ENCODE measurements at places on chromosomes 2 and 18.
A peak's percentile ranks its signal among the peaks of the same experiment; 100 is the strongest.

DNA sequence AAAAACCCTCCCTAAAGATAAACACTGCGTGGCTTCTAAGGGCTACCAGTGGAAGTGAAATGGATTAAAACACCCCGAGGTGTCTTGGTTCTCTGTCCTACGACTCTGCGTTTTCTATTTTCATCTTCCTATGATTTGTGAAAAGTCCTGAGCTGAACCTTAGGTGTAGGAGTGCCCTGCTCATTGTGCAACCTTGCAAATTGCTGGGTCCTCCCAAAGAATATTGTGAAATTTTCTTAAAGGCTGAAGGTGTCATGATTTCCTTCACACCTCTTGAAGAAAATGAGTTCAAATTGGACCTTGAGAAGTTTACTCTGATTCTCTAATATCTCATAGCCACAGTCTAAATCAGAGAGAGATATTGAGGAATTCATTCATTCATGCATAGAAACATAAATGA lies 1.8 kb upstream of the SLC19A3 start:
- DNase-seq, result no peak

GRCh38 chr18:24968238-24968775 lies 383.7 kb downstream of the ZNF521 start:
- no peak for DNase-seq

DNA sequence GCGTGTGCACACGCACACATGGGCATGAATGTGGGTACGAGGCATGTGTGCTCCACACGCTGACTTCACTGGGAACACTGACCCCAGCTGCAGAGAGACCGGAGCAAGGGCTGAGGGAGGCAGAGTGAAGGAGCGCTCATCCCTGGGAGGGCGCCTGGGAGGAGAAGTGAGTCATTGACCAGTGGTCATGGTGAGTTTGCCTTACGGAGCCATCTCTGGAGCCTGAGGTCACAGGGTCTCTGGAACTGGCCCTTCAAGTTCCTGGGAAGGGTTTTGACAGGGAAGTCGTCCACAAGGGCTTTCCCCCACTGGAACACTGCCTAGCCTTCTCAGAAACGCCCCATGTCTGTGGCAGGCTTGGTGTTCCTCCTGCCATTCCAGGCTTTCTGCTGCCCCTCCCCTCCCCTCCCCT lies 14.3 kb upstream of the TMEM185B start:
- DNase-seq, result no peak

DNA sequence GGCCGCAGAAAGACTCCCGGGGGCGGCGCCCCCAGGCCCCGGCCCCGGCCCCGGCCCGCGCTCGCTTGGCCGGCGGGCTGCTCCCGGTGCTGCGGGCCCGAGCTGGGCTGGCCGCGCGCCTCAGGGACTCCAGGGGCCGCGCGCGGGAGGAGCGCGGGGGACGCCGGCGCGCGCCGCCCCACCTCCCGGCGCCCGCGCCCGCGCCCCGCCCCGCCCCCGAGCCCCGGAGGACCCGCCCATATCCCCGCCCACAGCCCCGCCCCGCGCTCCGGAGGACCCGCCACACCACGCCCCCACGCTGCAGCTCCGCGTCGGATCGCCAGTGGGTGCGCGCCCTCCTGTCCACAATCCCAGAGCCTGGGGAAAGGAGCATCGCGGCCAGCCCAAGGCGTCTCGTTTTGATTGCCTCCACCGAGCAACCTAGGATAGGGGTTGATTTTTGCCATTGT lies at the start of gene PARD6G:
Gene PARD6G (minus strand): TSS at position 122 of the 449 bp plus-strand sequence. CDS start 166 bp downstream, outside the sequence.
- no peak for DNase-seq

DNA sequence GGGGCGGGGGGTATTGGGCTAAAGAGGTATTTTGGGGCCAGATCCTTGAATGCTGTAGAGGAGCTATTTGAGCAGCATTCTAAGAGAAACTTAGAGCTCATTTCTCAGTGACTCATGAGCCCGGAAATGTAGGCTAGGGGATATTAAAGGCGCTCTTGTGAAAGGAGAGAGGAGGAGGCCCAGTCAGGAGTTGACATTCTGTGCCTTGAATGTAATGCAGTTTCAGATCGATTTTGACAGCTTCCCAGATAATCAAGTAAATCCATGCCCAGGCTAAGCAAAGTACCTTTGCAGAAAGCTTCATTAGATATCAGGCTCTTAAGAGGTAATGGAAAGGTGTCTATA lies 1.5 kb downstream of the CAB39 start:
- peak; percentile 33 for DNase-seq

- DNase-seq, result no peak
These were observed 294.6 kb upstream of the ZSWIM2 start for GRCh38 chr2:187143537-187143936.

- DNase-seq, result no peak
These were observed 126.6 kb upstream of the KCNH7 start for GRCh38 chr2:162965191-162965590.

- DNase-seq, result no peak
These were observed 74.5 kb downstream of the PIEZO2 start for GRCh38 chr18:11074889-11075288.

DNA sequence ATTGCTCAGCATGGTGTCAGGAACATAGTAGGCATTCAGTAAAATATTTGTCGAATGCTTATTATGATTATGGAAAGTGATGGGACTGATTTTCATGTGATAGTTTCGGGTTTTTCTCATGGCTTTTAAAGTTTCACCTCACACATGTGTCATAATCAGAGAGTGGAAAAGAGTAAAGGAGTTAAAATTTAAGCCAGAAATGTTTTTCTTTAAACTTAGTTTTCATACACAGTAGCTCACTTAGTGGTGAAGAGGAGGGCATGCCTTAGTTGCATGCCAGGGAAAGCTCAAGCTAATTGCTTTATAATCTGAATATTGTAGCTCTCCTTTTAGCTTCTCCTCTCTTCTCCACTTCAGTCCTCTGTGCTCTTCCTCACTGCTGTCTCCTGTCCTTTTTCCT lies 38.0 kb downstream of the EHBP1 start:
- DNase-seq, result no peak

GRCh38 chr18:75531212-75531850 lies 103.8 kb upstream of the SMIM21 start:
- no peak for DNase-seq

DNA sequence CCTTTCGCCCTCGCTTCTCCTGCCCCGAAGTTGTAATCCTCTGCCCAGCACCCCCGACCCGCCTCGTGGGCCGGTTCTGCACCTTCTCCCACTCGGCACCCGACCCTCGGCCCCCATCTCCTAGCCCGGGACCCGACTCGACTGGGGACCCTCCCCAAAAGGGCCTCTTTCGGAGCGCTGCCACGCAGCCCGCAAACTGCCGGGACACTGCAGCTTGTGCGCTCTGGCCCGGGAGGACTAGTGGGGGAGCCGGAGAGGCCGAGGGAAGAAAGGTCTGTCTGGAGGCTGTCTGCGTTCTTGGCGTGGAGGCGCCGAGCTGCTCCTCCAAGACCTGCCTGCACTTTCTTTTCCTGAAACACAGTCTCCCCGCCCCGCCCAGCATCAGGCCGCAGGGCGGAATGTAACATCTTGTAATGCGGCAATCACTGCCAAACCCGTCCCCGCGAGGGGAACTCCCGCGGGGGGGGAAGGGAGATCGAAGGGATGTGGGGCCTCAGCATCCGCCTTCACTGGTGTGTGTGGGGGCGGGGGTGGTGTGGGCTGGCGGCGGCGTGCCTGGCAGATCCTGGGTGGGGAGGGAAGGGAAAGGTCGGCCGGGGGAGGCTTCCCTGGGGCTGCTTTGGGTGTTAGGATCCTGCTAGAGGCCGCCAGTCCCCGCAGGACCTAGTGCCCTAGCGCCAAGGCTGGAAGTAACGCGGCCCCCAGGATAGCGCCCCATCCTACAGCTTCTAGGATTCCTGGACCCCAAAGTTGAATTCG lies 7.4 kb downstream of the DLX2 start:
- no peak for DNase-seq

DNA sequence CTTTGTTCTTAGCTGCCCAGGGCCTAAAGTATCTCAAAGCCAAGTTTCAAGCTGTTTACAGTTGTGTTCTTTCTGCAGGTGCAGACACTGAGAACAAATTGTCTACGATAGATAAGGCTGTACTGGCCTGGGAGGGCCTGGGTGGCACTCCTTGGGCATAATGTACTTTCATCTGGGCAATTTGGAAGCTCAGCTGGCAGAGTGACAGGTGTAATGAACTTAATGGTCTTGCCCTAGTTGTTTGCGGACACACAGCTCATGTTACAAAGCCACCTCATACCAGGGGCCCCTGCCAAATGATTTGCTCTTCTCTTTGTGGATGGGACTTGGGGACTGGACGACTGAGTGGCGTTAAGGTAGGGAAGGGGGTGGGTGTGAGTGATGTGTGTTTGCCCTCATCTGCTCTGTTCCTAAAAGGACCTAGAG lies 4.3 kb downstream of the LDLRAD4 start:
- DNase-seq, result no peak

DNA sequence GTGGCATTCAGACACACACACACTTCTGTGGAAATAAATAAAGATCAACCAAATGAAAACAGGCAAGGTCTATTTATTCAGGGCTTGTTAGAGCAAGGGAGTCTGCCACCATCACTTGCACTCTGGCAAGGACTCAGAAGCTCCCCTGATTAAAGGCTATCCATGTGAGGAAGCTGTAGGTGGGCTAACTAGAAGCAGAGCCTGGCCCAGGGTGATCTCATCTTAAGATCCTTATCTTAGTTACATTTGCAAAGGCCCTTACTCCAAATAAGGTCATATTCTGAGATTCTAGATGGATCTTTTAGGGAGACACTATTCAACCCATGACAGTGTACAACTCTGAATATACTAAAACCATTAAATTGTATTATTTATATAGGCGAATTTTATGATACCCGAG lies 190.0 kb upstream of the SRD5A2 start:
- no peak for DNase-seq
